ENCODE measurements at places on chromosomes 16 and 17. TPM values are rescaled to one million over a fixed set of nuclear protein-coding genes. Genes with fewer than 3 reads are reported as not detected.

The TRIM37 gene
- 21.6 TPM for total RNA-seq

The FCSK gene
- total RNA-seq = 17.0 TPM

The CDK5R1 gene
- total RNA-seq = 1.8 TPM

The HOXB8 gene
- total RNA-seq = 0.70 TPM

The CHST4 gene
- 2.4 TPM for total RNA-seq

The P2RX5 gene
- 18.3 TPM for total RNA-seq

The TMIGD1 gene
- not detected for total RNA-seq

- H3K27ac ChIP-seq = no peak overlapping the region
- no peaks in the 10 kb centered on the region for H3K4me1 ChIP-seq
- H3K27me3 ChIP-seq = peaks cover 83% of the 10 kb centered on the region
- H3K36me3 ChIP-seq = no peaks in the 10 kb centered on the region
These were observed 10.9 kb downstream of the MAF start for GRCh38 chr16:79589601-79590102.

DNA sequence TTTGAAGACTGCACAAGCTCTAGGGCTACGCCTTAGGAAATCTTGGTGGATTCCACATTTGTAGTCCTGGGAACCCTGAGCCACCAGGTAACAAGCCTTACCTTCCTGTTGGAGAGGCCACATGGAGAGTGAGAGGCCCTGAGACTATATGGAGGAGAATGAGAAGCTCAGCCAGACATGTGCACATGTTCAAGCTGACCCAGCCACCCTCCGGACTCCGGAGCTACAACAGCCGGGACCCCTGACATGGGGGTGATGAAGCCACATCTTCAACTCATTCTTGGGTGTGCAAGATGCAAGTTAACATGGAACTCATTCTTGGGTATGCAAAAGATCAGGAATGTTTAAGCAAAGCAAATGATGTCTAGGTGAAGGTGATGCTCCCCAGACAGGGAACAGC, 62.7 kb downstream of the GNA13 start:
- no peak overlapping the region for H3K4me3 ChIP-seq
- DNase-seq = no peak
- peak overlapping the region; percentile 18 for H3K27ac ChIP-seq
- H3K4me1 ChIP-seq = peaks cover 52% of the 10 kb centered on the region
- H3K36me3 ChIP-seq = no peaks in the 10 kb centered on the region
- H3K27me3 ChIP-seq = no peaks in the 10 kb centered on the region

- H3K27me3 ChIP-seq = no peaks in the 10 kb centered on the region
- H3K36me3 ChIP-seq = no peaks in the 10 kb centered on the region
- no peak overlapping the region for H3K4me3 ChIP-seq
- no peak overlapping the region for H3K27ac ChIP-seq
These were observed 27.7 kb downstream of the USP7 start for GRCh38 chr16:8935989-8936388.

DNA sequence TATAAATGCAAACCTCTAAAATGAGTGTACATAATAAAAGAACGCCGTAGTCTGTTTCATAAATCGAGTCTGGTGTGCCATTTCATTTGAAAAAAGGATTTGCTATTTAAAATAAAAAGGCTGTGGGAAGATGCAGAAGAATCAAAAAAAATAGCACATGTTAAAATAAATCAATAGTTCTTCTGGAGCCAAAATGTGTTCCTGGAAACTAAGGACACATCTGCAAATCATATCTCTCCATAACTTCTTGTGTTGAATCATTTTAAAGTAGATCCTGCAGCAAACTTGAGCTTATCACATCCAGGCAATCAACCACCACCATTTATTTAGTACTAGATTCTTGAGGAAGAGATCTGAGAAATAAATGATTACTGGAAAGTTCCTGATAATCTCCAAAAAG, 29.0 kb downstream of the XPO6 start:
- H3K4me3 ChIP-seq = no peak overlapping the region
- no peaks in the 10 kb centered on the region for H3K27me3 ChIP-seq
- no peak for DNase-seq

DNA sequence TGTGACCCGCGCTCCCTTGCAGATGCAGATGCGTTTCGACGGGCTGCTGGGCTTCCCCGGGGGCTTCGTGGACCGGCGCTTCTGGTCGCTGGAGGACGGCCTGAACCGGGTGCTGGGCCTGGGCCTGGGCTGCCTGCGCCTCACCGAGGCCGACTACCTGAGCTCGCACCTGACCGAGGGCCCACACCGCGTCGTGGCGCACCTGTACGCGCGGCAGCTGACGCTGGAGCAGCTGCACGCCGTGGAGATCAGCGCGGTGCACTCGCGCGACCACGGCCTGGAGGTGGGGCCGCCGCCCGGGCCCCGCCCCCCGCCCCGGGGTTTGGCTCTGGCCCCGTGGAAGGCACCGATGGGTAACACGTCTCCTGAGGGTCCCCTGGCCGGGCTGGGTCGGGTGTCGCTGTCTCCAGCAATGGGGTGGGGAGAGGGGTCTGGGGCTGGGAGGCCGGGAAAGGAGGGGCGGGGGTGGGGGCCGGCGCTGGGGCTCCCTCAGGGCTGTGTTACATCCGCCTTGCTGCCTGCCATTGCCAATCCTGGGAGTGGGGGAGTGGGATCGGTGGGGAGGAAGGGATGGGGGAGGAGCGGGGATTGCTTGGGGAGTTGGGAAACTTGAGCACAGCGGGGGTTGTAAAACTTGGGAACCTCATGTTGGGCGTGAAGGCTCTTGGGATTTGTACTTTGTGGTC, 737 bp downstream of the NUDT16L1 start:
- H3K27me3 ChIP-seq = no peaks in the 10 kb centered on the region
- peak overlapping the region; percentile 90 for H3K4me3 ChIP-seq

GRCh38 chr16:55499281-55499680, 9.6 kb upstream of the LPCAT2 start:
- H3K27me3 ChIP-seq = no peaks in the 10 kb centered on the region
- H3K27ac ChIP-seq = peak overlapping the region; percentile 69
- peaks cover 57% of the 10 kb centered on the region for H3K4me1 ChIP-seq
- H3K4me3 ChIP-seq = no peak overlapping the region
- no peaks in the 10 kb centered on the region for H3K36me3 ChIP-seq

- H3K27me3 ChIP-seq = peaks cover 30% of the 10 kb centered on the region
- H3K4me1 ChIP-seq = no peaks in the 10 kb centered on the region
- DNase-seq = no peak
- no peak overlapping the region for H3K27ac ChIP-seq
These were observed 29.2 kb downstream of the SLFN11 start for GRCh38 chr17:35344262-35344661.

DNA sequence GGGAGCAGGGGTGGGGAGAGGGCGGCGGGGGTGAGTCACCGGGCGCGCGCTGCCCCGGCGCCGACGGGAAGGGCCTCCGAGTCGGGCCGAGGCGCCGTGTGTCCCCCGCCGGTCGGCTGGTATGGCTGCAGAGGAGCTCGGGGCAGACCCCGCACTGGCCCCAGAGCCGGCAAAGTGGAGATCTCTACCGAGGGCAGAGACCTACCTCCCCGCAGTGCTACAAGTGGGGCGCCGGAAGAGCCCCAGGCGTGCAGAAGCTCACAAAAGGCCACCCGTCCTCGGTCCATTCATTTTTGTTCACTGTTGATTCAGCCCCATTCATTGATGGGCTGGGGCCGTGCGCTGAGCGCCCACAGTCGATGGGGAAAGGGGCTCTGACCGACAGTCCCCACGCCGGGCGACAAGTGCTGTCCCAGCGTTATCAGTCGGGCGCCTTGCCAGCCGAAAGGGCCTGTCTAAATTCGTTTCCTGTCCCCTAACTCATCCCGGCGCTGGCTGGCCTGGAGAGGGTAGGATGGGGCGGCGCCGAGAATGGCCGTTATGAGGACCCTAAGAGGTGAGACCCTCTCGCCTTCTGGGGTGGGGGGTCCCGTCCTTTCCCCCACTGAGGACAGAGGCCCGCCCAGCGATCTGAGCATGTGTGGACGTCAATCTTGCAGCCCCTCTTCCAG, 709 bp upstream of the ENO3 start:
- peak overlapping the region; percentile 78 for H3K4me3 ChIP-seq
- H3K4me1 ChIP-seq = peaks cover 33% of the 10 kb centered on the region
- H3K27me3 ChIP-seq = no peaks in the 10 kb centered on the region
- peak overlapping the region; percentile 99 for H3K27ac ChIP-seq
- DNase-seq = peak; percentile 53
- H3K36me3 ChIP-seq = peaks cover 17% of the 10 kb centered on the region

DNA sequence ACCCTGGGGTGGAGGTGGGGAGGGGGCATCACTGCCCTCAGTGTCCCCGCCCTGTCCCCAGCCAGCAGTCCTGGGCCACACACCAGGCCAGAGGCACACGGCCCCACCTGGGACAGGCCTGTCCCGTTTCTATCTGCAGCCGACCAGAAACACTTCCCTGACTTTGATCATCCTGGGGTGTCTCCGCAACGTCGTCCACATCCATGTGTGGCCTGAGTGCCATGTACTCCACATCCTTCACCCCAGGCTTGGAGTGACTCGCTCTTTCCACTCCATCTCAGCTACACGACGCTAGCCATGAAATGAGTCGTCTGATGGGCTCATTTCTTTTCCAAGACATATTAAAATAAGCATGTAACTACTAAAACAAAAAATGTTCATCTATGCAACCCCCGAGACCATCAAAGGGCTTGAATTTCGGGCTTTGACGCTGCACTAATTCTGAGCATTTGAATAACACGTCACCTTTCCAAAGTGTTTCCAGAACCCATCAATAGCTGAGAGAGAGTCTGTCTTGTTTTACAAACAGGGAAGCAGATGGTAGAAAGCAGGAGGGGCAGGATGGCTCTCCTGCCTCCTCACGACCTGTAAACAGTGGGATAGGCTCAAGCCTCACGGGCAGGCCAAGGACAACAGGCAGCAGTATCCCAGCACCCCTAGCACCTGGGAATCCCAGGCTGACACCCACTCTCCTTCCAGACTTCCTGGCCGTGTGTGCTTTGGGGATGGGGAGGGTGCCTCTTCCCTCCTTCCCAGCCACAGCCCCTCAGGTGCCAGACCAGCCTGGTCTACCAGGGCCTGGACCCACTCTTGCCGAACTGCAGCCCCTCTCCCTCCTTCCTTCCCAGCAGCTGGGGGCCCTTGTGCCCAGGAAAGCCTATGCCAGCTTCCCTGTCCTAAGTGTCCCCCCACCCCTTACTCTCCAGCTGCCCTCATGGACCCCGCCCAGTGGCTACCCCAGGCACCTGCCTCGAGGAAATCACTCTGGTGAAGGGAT, 20.0 kb upstream of the RASD1 start:
- DNase-seq = no peak
- no peaks in the 10 kb centered on the region for H3K27me3 ChIP-seq
- H3K27ac ChIP-seq = no peak overlapping the region
- no peaks in the 10 kb centered on the region for H3K36me3 ChIP-seq

GRCh38 chr16:57388359-57389086, 16.0 kb upstream of the CCL17 start:
- H3K27ac ChIP-seq = peak overlapping the region; percentile 50
- no peaks in the 10 kb centered on the region for H3K27me3 ChIP-seq
- no peak overlapping the region for H3K4me3 ChIP-seq

GRCh38 chr17:28528327-28529012, 22.3 kb downstream of the FOXN1 start:
- no peak overlapping the region for H3K4me3 ChIP-seq
- no peak overlapping the region for H3K27ac ChIP-seq

DNA sequence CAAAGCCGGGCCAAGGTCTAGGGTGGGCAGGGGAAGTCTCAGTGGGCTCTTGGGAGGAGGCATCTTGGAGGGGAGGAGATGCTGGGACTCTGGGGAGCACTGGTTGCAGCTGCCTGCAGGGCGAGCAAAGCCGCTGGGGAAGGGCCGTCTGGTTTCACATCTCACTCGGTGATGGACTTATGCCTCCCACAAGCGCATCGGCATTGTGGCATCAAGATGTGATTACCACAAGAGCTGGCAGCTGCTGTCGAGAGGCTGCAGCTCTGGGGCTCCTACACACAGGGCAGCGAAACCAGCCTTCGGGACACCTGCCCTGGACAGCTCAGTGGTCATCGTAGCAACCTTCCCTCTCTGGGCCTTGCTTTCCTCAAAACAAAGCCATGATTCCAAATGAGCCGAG, 3.1 kb upstream of the KCNJ12 start:
- no peak overlapping the region for H3K4me3 ChIP-seq
- H3K27me3 ChIP-seq = no peaks in the 10 kb centered on the region
- no peaks in the 10 kb centered on the region for H3K36me3 ChIP-seq
- H3K27ac ChIP-seq = no peak overlapping the region
- no peak for DNase-seq

GRCh38 chr17:36105781-36106492, 2.3 kb downstream of the CCL4 start:
- H3K27me3 ChIP-seq = peaks cover 51% of the 10 kb centered on the region
- H3K4me3 ChIP-seq = no peak overlapping the region
- H3K27ac ChIP-seq = no peak overlapping the region
- no peak for DNase-seq
- H3K36me3 ChIP-seq = no peaks in the 10 kb centered on the region

- no peak overlapping the region for H3K4me3 ChIP-seq
- H3K36me3 ChIP-seq = no peaks in the 10 kb centered on the region
- no peaks in the 10 kb centered on the region for H3K27me3 ChIP-seq
- no peak overlapping the region for H3K27ac ChIP-seq
These were observed 15.7 kb downstream of the MGAT5B start for GRCh38 chr17:76883744-76884525.

- H3K4me1 ChIP-seq = peaks cover 41% of the 10 kb centered on the region
- no peaks in the 10 kb centered on the region for H3K27me3 ChIP-seq
- peak; percentile 46 for DNase-seq
- H3K4me3 ChIP-seq = peak overlapping the region; percentile 94
- peak overlapping the region; percentile 62 for H3K27ac ChIP-seq
- peaks cover 9% of the 10 kb centered on the region for H3K36me3 ChIP-seq
These were observed 1.3 kb downstream of the SHISA9 start for GRCh38 chr16:12902511-12903372.

GRCh38 chr16:86038926-86039310, 140.0 kb downstream of the IRF8 start:
- H3K27ac ChIP-seq = no peak overlapping the region
- DNase-seq = no peak

DNA sequence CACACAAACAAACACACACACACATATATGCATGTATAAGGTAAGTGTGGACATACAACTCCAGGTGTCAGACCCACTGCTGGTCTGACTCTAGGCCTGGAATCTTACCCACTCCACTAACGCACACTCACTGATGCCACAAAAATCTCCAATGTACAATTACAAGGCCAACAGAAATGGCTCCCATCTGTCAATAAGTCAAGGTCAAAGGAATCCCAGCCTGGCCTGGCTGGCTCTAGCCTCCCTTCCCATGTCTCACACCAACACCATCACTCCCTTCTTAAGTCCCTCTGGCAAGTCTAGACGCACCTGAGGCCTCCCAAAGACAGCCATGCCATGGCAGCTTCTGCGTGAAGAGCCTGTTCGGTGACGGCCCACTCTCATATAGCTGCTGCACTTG, 99.2 kb upstream of the CDYL2 start:
- H3K27me3 ChIP-seq = peaks cover 65% of the 10 kb centered on the region
- H3K4me1 ChIP-seq = no peaks in the 10 kb centered on the region
- H3K4me3 ChIP-seq = no peak overlapping the region
- no peak overlapping the region for H3K27ac ChIP-seq
- no peaks in the 10 kb centered on the region for H3K36me3 ChIP-seq

DNA sequence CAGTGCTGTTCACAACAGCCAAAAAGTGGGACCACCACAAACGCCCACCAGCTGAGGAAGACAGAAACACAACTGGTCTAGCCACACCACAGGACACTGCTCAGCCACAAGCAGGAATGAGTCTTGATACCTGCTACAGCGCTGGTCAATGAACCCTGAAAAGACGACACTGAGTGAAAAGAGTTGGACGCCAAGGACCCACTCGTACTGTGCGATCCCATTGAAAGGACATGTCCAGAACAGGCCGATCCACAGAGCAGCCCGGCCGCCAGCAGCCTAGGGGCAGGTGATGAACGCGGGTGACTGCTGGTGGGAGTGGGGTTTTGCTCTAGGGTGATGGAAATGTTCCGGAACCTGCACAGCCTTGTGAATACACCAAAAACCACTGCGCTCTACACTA, 10.6 kb upstream of the SLC38A8 start:
- no peak for DNase-seq
- H3K4me3 ChIP-seq = no peak overlapping the region
- no peaks in the 10 kb centered on the region for H3K4me1 ChIP-seq
- H3K36me3 ChIP-seq = no peaks in the 10 kb centered on the region
- H3K27ac ChIP-seq = no peak overlapping the region

Measured in PC-9 (cell line).